RWPE1 (cell line): ENCODE measurements at places on chromosomes 6 and 20.
A peak's percentile ranks its signal among the peaks of the same experiment; 100 is the strongest.

DNA sequence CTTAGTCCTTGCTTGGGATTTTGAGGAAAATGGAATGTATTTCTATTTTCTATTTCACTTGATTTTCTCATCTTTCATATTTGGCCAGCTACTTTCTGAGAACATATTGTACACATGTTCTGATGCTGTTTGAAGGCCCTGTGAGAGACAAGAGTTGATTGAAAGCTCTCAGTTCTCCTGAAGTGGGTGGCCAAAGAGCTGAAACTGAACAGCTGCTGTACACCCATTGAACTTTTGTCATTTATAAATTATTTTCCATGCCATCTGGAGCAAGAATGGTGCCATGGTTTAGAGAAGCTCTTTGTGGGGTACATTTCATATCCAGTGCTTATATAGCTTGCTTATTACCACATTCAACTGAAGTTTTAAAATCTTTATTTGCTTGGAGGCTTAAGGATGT is 298.3 kb downstream of the PRL start:
- no peak for DNase-seq

GRCh38 chr6:53583451-53583850 is 38.5 kb upstream of the GCLC start:
- no peak for DNase-seq

DNA sequence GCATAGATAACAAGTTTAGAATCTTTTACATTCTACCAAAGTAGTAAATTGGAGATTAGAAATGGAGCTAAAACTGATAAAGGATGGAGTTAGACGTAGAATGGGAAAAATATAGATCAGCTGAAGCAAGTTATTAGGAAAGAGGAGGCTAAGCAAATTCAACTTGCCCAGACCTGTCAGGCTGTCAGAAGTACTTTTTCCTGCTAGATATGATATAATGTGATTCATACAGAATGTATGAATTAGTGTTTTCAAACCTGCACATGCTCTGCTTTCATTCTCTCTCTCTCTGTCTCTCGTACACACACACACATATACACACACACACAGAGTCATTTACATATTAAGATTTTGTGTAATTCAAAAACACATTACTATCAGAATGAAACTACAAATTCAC is 133.2 kb upstream of the HDGFL1 start:
- peak; percentile 67 for DNase-seq

GRCh38 chr6:100504786-100505737 is 40.3 kb upstream of the SIM1 start:
- DNase-seq, result peak; percentile 37

DNA sequence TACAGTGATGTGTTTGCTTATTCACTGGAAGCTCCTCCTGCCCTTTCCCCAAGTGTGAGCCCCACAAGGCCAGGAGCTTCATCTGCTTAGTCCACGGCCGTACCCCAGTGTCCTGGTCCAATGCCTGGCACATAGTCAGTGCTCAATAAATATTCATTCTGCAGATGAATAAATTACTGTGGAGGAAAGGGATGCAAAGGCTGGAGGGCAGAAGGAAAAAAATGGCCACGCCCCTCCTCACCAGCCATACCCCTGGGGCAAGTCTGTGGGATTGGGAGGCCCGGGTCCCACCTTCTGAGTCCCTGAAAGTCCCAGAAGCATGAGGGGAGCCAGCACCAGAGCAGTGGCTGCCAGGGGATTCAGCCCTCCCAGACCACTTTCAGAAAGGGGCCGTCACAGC is 65.5 kb downstream of the GRM4 start:
- DNase-seq, result no peak

DNA sequence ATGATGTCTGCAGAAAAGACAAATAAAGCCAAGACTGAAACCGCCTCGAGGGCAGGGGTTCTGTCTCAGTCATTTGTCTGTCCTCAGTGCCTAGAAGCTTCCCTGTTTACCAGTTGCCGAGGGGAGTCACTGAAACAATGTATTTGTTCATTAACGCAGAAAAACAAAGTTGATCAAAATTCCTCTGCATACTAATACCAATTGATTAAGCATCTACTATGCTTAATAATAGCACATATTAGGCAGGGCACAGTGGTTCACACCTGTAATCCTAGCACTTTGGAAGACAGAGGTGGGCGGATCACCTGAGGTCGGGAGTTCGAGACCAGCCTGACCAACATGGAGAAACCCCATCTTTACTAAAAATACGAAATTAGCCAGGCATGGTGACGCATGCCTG is 1.8 kb upstream of the FKBP5 start:
- DNase-seq, result no peak

GRCh38 chr6:36276581-36277536 is 7.0 kb downstream of the PNPLA1 start:
- DNase-seq, result no peak

GRCh38 chr20:60101201-60101890 is 143.1 kb downstream of the CDH26 start:
- DNase-seq, result no peak

- DNase-seq, result peak; percentile 78
These were observed 300.7 kb downstream of the CLIC5 start for GRCh38 chr6:45714741-45715507.
